NCI-H1930 (cell line): ENCODE measurements at places on chromosomes 5 and 9.

DNA sequence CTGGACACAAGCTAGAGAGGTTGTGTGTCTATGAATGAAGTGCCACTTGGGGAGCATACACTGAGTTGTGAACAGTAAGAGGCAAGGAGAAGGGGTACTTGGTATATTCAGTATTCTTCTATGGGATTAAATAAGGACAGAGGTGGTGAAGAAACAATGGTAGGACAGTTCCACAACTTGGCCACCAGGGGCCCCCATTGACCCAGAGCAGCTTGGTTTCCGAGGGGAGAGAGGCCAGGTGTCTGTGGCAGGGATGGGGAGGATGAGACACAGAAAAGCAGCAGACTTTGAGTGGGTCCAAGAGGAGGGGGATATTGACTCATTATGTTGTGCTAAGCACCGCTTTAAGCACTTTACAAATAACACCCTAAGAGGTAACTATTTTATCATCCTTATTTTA, 220.6 kb downstream of the MELK start:
- DNase-seq, result no peak

- DNase-seq, result no peak
These were observed 129.9 kb upstream of the ANKH start for GRCh38 chr5:15001517-15001916.

DNA sequence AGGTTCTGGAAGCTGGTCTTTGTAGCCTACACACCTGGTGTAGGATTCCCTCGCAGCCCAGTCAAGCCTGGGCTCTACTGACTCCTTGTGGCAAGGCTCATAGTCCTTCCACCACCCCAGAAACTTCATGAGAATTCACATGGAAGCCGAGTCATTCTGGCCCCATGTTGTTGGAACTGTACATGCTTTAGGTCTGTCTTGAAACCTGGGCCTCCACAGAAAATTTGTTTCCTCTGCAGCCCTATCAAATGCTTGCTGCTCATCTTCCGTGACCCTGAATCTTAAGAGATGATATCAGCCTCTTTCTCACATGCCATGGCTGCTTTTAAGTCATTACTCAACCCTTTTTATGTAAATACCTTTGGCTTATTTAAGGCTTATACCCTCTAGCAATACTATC, 113.4 kb upstream of the GRHPR start:
- DNase-seq, result no peak

DNA sequence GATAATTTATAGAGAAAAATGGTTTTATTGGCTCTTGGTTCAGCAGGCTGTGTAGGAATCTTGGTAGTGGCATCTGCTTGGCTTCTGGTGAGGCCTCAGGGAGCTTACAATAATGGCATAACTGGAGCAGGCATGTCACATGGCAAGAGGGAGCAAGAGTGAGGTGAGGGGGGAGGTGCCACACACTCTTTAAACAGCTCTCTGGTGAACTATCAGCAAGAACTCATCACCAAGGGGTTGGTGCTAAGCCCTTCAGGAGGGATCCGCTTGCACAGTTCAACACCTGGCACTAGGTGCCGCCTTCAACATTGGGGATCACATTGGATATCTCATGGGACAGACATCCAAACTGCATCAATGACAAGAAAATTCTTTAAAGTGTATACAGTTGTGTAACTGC, 10.5 kb downstream of the GPBP1 start:
- no peak for DNase-seq

GRCh38 chr5:122164831-122165558, 35.6 kb downstream of the ZNF474 start:
- no peak for DNase-seq

GRCh38 chr5:19859020-19859419, 129.0 kb downstream of the CDH18 start:
- no peak for DNase-seq

GRCh38 chr9:126793686-126794417, 11.0 kb upstream of the ZBTB43 start:
- DNase-seq, result no peak

DNA sequence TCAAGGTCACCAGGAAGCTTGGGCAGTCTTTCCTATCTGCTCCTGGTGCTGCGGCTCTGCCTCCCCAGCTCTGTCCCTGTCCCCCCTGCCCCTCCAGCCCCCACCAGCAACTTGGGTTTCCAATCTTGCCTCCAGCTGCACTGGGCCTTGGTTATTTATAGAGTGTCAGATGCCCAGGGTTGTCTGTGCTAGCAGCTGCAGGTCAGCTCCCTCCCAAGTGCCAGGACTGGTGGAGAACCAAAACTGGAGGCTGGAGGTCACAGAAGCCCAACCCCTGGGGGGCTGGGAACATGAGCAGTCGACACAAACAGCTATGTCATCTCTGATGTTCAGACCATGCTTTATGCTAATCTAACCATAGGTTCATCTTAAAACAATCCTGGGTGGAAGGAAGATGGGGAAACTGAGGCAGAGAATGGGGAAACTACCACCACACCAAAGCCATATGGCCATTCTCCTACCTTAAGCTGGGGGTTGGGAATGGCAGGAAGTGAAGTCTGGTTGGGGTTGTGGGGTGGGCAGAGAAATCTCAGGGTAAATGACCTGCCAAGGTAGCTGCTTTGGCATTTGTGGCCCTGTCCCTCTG, 1.7 kb downstream of the TPM2 start:
- no peak for DNase-seq

GRCh38 chr5:95406426-95407090, 15.4 kb downstream of the FAM81B start:
- DNase-seq, result no peak

GRCh38 chr5:435156-435790, 7.7 kb upstream of the EXOC3 start:
- DNase-seq, result no peak

GRCh38 chr5:165460911-165461310, 1955.5 kb downstream of the MAT2B start:
- DNase-seq, result no peak

DNA sequence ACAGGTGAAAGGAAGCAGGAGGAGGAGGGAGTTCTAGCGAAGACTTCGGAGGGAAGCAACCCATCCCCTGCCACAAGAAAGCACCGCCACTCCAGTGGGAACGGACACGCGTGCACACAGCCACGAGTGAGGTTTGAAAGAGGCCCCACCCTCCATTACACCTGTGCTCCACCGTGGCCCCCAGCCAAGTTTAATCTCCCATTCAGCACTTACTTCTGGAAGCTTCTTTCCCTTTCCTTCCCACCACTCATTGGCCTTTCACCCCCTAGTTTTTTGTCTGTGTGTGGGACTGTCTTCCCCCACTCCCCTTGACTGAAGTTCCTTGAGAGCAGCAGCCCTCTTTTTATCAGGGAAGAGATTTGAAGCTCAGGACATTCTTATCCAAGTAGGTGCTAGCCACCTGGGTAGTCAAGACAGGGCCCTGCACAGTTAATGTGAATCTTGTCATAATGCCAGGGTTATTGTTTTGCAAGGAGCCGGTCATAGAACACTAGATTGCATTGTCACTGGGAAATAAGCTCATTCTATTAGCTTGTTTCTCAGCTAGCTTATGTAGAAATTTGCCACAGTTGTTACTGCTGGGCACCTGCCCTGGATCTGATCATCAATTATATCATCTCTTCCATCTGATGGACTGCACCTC, 256.0 kb downstream of the DOCK8 start:
- no peak for DNase-seq

DNA sequence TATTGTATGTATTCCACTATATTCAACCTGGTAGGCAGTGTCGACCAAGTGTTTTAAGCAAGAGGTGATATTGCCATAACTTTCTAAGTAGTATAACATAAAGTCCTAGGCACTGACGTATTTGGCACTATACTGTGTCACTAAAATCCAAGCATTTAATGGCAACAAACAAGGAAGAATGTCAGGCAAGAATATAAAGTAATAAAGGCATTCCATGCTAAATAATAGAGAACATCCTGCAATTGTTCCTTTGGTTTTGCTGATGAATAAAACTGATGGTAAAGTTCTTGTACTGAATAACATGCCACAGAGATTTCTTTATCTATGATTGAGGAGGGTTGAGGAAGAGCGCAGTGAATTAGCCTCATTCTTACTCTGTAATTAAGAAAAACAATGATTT, 256.9 kb downstream of the HINT1 start:
- no peak for DNase-seq
